ENCODE measurements at places on chromosomes 3 and 15.

- no peak for DNase-seq
Measured at GRCh38 chr3:196246612-196247308, 30.4 kb downstream of the SLC51A start.

- DNase-seq = no peak
Measured at GRCh38 chr3:14516738-14517345, 23.3 kb downstream of the GRIP2 start.

DNA sequence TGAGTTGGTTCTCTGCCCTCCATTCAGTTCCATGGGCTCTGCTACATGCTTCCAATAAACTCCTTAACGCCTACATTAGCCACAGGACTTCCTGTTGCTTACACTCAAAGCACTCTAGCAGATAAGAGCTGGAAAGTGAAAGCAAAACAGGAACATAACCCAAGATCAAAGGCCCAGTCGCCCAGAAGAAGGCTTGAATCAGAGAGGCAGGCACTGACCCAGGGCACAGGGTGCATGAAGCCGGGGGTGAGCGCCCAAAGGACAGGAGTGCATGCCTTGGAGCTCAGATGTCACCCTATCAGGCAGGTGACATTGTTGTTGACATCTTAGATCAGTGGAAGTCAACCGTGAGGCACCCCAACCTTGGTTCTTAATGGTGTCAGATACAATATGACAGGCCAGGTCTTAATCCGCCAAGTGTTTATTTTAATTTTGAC is 235.1 kb downstream of the UACA start:
- no peak for DNase-seq

- no peak for DNase-seq
Measured at GRCh38 chr3:146241523-146242240, 9.2 kb downstream of the PLSCR4 start.

DNA sequence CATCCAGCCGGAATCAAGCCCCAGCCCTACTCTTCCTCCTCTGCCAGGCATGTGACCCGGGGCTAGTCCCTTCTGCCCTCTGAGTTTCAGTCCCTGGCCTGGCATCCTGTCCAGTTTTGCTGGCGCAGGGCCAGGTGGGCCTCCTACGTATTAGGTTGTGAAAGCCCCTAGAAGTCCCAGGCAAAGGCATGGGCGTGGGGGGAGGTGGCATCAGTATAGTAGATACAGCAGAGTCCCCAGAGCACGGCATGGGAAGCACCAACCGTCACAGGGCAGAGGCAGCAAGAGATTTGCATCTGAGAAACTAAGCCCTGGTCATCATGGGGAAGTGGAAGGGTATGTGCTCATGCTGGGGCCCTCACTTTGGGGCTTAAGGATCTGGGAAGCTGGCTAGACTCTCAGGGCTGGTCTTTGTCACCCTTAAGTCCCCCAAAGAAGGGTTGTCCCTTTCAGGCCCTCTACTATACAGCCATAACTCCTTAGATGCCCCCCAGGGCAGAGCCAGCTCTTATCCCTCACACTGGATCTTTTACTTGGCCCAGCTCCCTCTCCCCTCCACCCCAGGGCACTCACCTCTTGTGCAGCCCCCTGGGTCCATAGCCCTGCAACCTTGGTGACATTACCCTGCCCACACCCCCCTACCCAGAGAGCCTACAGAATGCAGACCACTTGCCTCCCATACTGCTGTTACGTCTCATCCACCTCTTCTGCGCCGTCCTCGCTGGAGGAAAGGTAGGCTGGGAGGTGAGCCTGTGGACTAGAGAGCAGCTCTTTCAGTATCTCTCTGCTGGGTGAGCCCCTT is 11.3 kb downstream of the NBEAL2 start:
- no peak for DNase-seq

- no peak for DNase-seq
Measured at GRCh38 chr3:54243056-54243931, 120.9 kb downstream of the CACNA2D3 start.

DNA sequence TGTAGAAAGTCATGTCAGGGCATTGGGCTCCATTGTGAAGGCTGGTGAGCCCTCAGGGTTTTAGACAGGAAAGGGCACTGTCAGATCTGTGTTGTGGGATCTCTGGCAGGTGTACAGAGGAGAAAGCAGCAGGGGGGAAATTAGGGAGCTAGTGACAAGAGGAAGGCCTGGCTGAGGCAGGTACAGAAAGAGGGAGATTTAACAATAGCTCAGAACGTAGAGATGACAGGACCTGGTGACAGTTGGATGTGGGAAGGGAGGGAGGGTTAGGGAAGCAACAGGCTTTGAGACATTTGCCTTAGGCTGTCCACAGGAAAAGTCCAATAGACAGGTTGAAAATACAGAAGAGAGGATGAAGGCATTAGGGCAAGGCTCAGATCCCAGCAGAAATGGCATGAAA is 288.1 kb downstream of the EPHB1 start:
- DNase-seq = no peak

- no peak for DNase-seq
Measured at GRCh38 chr15:69723404-69724096, 270.9 kb downstream of the RPLP1 start.

DNA sequence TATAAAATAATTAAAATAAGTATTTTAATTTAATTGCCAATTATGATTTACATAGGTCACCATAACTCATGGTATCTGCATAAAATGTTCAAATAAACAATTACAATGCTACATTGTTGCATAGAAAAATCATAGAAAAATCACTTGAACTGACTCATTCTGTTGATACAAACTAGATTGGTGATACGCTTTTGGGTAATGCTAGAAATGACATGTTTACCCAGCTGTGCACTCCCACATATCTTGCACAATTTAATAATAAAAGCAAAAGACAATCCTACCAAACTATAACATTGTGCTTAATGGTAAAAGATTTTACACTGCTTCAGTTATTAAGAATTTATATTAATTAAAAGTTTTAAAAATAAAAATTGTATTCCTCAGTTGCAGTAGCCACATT is 45.8 kb upstream of the FBXL22 start:
- no peak for DNase-seq

- no peak for DNase-seq
Measured at GRCh38 chr3:53046171-53047170, 598 bp upstream of the SFMBT1 start.

DNA sequence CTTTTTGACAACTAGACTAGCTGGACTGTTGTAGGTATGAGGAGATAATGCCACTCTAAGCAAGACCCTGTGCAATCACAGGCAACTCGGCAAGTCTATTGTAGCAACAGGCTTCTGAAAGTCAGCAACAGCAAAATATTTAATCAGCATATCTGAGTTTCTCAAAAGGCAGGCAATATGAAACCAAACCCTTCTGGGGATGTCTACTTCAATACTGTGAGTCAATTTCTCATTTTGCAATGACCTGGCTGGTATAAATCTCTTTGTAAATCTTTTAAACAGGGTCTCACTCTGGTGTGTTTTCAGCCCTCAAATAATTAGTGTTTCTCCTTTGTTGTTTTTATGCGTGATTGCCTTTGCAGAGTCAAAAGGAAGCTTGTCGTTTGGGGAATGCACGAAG is 1044.5 kb downstream of the NTRK3 start:
- DNase-seq = no peak

DNA sequence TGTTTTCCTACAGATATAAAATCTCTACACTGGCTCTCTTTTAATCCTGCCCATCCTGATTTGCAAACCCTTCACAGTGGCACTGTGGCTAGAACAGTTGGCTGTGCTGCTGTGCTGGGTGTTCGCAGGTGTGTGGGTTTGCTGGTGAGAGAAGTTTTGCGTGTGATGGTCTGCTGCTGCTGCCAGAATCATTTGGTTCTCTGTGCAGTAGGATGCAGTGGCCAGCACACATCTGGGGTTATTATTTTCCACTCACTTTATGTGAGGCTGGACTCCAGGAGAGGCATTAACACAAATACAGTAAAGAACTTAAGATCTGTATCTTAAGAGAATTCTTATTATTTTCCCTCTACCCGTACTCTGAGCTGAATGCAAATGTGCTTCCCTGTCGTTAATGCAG is 16.0 kb upstream of the PSMD6 start:
- DNase-seq = no peak

- DNase-seq = no peak
Measured at GRCh38 chr3:50503504-50504342, at the start of gene CACNA2D2. CACNA2D2 (minus strand) TSS chr3:50503634; CDS start chr3:50503423, 211 bp downstream.

- no peak for DNase-seq
Measured at GRCh38 chr15:67000896-67001295, 64.5 kb upstream of the SMAD3 start.

DNA sequence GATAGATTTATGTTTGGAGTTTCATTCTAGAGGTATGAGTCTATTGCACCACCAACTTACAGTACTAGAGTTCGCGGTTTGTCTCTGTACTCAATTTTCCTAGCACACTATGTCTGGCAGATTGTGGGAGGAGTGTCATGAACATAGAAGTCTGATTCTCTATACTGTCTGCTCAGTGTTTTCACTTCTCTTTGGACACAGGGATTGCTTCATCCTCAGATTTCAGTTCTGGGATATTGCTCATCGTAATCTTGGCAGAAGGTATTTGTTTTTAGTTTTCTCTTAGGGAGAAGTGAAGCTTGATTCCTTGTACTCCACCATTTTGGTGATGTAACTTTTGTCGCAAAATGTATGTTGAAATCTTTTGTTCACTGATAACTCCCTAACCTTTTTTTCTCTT is 27.8 kb upstream of the AZI2 start:
- DNase-seq = no peak

DNA sequence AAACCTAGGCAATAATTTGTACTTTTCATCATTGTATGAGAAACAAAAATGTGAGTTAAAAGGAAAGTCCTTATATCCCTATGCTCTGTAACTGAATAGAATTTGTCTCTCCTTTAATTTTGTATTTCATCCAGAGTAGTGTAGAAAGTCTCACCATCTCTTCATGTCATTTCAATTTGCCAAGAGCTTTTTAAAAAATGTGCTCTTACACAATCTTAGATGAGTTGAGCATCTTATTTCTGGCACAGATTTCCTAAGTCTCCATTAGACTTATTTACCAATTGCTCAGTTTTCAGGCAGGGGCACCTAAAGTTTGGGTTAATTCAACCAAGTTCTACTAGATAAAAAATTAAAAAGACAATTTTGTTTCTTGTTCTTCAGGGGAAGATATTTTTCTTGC is 201.5 kb upstream of the RBMS3 start:
- no peak for DNase-seq

- DNase-seq = no peak
Measured at GRCh38 chr3:194586836-194587235, 46.4 kb downstream of the TMEM44 start.

GRCh38 chr15:41464889-41465580 is 28.6 kb upstream of the ITPKA start:
- no peak for DNase-seq

- DNase-seq = no peak
Measured at GRCh38 chr15:54836052-54836795, 360.5 kb downstream of the RSL24D1 start.

DNA sequence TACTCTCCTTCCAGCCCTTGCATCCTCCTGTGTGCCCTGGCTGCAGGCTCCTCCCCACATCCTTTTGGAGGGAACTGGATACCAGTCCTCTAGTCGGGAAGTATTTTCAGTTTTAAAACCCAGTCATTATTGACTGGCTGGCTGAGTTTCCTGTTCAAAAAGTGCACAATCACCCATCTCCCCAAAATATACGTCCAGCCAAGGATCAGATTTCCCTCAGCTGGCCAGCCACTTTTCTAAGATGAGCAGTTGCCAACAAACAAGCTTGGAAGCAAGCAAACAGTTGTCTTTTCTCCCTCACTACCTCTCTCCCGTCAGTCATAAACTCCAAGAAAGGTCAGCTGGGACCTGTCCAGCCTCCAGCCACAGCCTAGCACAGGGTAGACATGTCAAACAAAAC is 147.7 kb upstream of the GALNT15 start:
- DNase-seq = no peak

GRCh38 chr3:141285570-141285969 is 53.9 kb downstream of the PXYLP1 start:
- DNase-seq = no peak

DNA sequence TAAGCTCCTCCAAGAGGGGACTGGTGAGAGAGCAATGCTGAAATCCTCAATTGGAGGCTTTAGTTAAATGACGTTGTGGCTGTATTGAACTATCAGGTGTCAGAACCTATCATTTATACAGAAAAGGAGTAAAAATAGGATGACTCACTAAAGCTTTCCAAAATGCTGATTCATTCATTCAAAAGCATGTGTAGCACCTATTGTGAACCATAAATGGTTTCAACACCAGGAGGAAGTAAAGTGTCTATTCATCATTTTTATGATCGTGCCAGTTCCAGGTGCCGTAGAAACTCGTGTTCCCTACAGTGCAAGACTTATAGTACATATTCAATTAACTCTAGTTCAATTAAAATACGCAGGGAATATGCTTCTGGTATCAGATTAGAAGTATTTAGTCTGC is 66.5 kb upstream of the ARRDC4 start:
- no peak for DNase-seq

DNA sequence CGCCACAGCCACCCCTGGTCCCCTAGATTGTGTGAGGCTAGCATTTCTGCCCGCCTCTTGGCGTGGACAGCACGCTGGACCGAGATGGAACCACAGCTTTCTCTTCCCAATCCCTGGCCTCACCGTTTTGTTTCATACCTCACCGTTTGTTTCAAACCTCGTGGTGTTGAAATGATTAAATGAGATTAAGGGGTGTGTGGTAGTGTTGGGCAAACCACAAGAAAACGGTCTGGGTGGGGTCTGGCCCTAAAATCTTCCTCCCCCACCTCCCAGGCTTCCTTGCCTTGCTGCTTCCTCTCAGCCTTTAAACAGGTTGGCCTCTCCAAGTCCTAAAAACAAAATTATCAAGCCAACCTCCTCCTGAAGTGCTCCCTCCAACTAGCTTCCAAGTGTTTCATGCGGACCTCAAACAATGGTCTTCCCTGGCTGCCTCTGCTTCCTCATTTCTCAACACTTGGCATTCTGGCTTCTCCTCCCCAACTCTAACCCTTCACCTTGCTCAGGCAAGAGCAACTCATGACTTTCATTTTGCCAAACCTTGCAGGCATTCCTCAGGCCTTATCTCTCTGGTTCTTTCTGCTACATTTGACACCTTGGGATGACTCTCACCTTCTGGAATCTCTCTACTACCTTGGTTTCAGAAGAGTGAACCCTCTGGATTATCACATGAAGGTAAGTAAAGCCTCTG is 1.4 kb upstream of the ATP13A3 start:
- DNase-seq = no peak

GRCh38 chr15:49323207-49323606 is 99.8 kb upstream of the FGF7 start:
- DNase-seq = no peak

- DNase-seq = no peak
Measured at GRCh38 chr3:77464111-77464688, 424.3 kb downstream of the ROBO2 start.

DNA sequence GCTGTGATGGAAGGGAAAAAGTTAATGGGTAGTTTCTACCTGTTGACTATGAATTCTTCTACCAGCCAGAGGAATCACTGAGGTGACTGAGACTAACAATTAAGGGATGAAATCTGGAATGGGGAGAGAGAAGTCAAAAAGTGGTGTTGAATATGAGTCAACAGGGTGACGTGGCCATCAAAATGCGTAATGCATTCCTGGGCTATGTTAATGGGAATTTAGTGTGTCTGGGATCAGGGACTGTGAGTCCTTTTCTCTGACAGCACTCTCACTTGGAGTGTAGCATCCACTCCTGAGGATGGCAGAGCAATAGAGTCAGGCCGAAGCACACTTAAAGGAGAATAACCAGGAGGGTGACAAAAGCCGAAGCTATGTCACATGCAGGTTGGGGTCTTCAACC is 60.4 kb downstream of the MESD start:
- no peak for DNase-seq

GRCh38 chr3:134998855-134999254 is 203.8 kb downstream of the EPHB1 start:
- DNase-seq = no peak

GRCh38 chr15:63013052-63013808 is 29.3 kb upstream of the TPM1 start:
- DNase-seq = no peak
